HS-5 (cell line): ENCODE measurements at places on chromosomes 2 and 18.

DNA sequence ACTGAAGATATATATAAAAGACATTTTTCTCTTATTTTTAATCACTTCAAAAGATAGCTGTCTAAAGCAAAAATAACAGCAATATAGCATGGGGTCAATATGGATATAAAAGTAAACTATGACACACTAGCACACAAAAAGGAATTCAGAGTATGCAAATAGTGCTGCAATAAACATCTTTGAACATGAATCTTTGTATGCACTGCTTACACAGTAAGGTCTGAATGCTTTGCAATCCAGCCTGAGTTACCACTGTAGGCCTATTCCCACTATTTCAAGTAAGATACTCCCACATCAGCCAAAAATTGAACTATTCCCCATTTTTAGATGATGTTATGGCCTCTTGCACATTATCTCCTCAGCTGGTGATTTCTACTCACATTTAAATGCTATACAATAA is 27.4 kb upstream of the ERCC3 start:
- DNase-seq = no peak

GRCh38 chr2:225282858-225283710 is 116.4 kb upstream of the NYAP2 start:
- peak; percentile 16 for DNase-seq

GRCh38 chr2:86229221-86229620 is 30.0 kb downstream of the MRPL35 start:
- DNase-seq = no peak

- DNase-seq = no peak
Measured at GRCh38 chr2:207697411-207697810, 14.0 kb upstream of the CCNYL1 start.

GRCh38 chr2:170155022-170155722 is 22.8 kb upstream of the MYO3B start:
- no peak for DNase-seq

- DNase-seq = no peak
Measured at GRCh38 chr18:74674487-74674886, 76.8 kb downstream of the ZNF407 start.

DNA sequence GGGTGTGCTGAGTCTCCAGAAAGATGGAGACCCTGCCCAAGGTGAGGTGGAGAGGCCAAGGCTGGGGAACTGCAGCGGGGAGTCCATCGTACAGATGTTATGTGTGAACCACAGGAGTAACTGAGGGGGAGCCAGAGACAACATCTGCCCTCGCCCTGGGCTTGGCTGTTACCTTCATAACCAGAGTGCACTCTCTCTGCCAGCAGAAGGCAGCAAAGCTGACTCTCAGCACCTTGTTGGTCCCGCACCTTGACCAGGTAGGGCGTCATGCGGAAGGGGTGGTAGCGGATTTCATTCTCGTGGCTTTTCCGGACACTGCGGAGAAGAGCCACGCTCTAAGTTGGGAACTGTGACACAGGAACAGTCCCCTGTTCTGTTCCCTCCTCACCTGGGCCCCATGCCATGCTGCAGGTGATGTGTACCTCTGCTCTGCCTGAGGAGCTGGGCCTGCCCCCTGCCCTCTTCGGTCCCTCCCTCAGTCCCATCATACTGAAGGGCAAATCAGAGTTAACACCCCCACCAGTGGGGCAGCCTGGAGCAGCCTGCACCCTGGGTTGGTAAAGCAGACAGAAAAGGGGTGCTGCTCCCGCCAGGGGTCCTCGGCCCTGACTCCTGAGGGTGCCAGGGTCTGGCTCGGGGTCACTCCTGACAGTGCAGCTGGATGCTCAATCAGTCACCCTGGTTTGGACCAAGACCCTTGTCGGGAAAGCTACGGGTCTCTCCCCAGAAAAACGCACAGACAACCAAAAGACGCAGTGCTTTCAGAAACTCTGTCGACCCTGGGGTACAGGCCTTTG is 20.3 kb downstream of the PER2 start:
- no peak for DNase-seq

DNA sequence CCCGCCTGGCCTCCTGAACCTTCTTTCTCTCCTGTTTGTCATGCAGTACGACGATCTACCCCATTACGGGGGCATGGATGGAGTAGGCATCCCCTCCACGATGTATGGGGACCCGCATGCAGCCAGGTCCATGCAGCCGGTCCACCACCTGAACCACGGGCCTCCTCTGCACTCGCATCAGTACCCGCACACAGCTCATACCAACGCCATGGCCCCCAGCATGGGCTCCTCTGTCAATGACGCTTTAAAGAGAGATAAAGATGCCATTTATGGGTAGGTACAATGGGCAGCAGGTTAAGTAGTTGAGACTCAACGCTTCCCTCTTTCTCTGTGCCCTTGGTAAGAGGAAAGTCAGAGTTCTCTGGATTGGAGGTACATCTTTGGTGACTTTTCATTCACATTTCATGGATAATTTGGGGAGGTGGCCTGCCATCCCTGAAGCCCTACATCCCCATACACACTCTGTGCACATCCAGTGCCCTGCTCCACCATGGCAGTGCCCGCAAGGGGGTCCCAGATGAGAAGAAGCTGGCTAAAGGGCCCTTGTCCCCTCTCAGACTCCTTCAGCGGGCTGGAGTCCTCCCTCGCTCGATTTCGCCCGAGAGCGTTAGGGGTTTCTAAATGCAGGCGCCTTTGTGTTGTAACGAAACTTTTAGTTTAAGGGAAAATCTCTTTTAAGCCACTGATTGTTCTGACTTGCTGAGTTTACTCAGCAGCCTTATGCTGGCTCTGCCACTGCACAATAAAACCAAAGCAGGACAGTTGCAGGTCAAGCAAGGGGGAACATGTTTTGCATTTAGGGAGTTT is 3.0 kb downstream of the MEIS1 start:
- no peak for DNase-seq

DNA sequence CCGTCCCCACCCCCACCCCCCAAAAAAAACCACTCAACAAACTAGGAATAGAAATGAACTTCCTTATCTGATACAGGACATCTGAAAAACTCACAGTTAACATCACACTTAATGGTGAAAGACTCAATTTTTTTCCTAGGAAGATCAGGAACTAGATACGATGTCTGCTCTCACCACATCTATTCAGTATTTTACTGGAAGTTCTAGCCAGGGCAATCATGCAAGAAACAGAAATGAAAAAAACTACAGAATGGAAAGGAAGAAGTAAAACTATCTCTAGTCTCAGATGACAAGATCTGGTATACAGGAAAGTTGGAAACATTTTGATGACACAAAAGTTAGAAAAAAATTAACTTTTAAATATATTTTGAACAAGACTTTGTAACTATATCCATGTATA is 114.4 kb upstream of the FZD5 start:
- no peak for DNase-seq

GRCh38 chr2:222939208-222939856 is 78.5 kb downstream of the ACSL3 start:
- DNase-seq = peak; percentile 55

DNA sequence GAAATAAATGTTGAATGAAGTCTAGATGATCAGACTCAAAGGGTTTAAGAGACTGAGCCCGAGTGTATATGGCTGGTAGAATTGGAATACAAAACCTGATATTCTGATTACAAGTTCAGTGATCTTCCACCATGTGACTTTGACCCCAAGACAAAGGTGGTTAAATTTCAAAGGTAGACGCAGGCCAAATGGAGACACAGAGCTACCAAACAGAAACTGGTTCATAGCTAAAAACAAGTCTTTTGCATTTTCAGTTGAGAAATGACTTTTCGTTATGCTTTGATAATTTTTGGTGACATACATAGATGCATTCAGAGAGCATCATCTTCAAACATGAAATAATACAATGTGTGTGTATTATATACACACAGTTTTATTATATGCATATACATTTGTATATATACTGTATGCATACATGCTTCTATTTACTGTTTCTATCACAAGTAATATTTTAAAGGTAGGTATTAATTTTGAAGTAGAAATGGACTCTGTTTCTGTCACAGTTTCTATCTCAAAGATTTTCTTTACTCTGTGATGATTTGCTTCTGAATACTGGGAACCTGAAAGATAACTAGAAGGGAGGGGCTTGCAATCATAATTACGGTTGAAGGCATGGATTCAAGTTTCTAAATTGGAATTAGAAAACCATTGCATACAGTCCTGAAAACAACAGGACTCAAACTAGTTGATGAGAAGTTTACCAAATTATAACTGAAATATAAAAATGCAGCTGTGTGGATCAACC is 142.3 kb downstream of the ABCA12 start:
- no peak for DNase-seq

DNA sequence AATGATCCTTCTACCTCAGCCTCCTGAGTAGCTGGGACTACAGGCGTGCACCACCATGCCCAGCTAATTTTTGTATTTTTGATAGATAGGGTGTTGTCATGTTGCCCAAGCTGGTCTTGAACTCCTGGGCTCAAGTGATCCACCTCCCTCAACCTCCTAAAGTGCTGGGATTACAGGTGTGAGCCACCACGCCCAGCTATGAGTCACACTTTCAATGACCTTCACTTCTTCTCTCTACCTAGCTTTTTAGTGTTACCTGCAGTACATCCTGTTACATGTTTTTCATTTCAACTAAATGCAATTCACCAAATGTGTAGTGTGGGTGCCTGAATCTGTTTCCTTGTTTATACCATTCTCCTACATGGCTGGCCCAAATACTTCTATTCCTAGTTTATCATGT is 64.0 kb downstream of the SLC39A10 start:
- DNase-seq = no peak

DNA sequence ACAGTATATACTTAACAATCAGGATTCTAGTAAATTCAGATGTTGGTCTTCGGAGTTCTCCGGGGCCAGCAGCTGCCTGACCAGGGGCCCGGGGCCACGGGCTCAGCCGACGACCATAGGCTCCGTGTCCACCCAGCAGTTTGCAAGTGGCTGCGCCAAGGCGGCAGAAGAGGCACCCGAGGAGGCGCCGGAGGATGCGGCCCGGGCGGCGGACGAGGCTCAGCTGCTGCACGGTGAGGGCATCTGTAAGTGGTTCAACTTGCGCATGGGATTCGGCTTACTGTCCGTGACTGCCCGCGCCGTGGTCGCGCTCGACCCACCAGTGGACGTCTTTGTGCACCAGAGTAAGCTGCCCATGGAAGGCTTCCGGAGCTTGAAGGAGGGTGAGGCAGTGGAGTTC is 136.3 kb downstream of the NUP35 start:
- no peak for DNase-seq

DNA sequence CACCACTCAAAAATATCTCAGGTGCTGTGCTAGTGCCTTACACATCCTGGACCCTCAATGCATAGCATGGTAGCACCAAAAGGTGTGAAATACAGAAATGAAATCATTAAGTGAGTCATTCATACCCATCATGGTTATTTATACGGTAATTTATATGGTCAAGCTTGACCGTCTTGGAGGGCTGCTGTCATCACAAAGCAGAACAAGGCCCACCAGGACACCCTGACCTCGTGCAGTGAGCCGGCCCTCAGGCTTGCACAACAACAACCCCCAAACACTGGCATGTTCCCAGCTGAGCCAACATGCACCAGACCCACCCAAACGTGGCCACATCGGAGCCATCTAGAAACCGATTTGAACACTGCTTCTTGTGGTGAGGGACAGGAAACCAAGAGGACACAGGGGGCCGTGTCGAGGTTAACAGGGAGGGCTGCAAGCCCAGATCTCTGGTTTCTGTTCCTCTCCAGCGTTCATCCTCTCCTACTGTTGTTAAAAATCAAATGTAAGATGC is 378.5 kb upstream of the ID2 start:
- no peak for DNase-seq

GRCh38 chr2:159094173-159094737 is 125.8 kb downstream of the TANC1 start:
- DNase-seq = no peak
